ENCODE measurements at places on chromosomes 6 and 20. TPM values are rescaled to one million over a fixed set of nuclear protein-coding genes. Genes with fewer than 3 reads are reported as not detected.
A peak's percentile ranks its signal among the peaks of the same experiment; 100 is the strongest.

- DNase-seq: no peak
Measured at GRCh38 chr6:169416249-169416648, 162.6 kb upstream of the THBS2 start.

DNA sequence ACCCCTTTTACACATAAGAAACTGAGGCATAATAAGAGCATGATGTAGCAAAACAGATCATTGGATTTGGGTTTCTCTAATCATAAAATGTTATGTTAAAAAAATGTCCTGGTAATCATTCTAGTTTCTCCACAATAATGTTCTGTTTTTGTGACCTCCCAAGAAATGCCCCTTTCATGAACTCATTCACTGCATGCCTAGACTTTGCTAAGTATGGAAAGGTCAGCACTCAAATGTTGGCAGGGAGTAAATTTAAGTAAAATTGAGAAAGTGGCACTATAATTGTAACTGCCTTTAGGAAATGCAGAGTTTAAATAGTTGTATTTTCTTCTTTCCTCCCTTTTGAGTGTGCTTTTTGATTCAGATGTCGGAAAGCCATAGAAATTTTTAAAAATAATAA lies 48.5 kb upstream of the ID4 start:
- no peak for DNase-seq

Gene ZBTB9
- 4.9 TPM for total RNA-seq

- DNase-seq: no peak
Measured at GRCh38 chr6:18117136-18117535, 5.3 kb downstream of the NHLRC1 start.

Gene WFDC5
- total RNA-seq: not detected

GRCh38 chr20:844473-845225 lies 11.1 kb downstream of the FAM110A start:
- DNase-seq: peak; percentile 90

Gene TXLNB
- total RNA-seq: 137 TPM

DNA sequence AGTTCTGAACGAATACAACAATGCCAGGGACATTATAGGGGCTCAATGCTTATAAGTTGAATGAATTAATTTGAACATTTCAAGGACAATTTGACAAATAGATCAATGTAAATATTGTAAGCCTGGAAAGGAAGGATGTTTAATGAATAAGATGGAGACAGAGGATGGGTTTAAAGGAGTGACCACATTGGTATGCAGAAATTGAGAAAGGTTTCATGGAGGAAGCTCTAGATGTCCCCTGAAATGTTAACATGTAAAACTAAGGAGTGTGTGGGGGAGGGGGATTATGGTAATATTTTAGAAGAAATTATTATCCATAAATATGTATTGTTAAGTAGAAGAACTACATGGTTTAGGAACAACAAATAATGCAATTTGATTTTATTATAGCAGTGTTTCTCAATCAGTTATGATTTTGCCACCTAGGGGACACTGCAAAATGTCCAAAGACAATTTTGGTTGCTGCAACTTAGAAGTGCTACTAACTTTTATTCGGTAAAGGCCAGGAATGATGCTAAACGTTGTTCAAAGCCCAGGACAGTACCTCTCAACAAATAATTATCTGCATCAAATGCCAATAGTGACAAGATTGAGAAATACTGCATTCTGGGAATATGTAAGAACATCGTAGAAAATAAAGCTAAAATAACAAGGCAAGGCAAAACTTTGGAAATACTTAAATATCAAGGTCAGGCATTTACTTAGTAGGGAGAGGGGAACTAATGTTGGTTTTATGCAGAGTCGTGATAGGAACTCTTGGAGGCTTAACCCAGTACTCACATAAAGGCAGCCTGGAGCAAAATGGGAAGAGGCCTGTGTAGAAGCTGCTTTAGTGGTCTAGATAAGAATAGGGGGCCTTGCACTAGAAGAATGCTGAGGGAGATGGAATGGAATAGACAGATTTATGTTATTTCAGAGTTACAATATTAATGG lies 686.9 kb upstream of the CITED2 start:
- no peak for DNase-seq

Measured in left ventricle myocardium inferior (tissue), 1 donor.